ENCODE measurements at places on chromosomes 2 and 18.
A peak's percentile ranks its signal among the peaks of the same experiment; 100 is the strongest.

DNA sequence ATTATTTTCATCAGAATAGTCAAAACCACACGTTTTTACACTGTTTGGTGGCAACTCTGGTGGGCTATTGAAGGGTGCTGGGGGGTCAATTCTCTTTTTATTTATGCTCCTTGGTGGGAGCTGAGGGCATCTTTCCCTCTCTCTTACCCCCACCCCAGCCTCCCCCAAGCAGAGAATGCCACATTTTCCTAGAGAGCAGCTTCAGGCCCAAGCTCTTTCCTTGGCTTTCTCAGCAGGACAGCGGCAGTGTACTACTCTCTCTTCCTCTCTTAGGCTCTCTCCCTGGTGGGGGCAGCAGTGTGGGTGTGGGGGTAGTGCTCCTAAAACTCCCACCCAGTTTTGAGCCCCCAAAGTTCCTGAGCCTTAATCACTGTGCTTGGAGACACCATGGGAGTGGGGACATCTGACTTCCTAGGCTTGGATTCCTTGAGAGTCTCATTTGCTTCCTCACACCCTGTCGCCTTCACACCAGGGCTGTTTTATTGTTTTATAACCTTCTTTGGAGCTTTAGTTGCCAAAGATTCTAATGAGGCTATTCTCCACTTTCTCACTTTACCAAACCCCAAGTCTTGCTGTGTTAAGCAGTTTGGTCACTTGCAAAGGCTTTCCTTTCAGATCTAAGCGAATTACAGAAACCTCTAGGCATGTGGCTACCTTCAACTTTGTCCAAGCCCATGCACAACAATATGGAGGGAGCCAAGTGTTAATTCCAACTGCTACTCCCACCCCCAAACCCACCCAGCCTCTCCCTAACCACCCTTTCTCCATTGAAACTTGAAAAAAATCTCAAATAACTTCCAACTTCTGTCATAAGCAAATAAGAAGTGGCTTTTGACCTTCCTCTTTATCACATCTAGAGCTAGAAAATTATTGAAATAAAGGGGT lies 6.0 kb upstream of the HOXD4 start:
- no peak for DNase-seq

DNA sequence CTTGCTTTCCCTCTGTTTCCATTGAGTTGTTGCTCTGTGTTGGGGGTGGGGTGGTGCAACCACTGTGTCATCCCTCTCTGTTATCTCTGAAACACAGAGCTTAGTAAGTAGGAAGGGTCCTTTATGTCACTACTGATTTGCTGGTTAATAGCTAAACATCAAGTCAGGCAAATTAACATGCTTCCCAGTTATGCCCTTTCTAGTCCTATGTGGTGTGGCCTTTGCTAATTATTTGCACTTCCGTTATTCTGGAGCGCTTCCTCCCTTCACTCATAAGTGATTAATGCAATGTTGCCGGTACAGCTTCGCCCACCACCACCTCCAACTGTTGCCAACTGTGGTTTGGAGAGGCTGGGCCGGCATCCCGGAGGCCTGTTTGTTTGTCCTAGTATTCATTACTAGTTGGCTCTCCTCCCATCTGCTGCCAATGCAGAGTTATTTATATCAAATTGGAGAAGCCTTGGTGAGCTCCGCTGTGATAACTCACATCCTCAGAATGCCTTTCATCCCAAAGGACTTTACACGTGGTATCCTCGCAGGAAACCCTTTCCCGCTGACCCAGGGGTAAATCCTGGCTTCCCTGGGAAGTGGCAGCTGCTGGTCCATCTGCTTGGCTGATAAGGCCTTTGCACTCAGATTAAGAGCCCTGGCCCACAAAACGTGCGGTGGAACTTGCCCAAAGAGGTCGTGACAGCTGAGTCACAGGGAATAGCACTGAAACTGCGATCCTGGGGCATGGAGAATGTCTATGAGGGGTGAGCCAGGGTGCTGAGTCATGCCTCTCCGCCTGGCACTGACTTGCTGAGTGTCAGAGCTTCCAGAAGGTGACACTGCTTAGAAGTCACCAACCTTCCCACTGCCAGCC lies 72.0 kb upstream of the ZCCHC2 start:
- DNase-seq, result peak; percentile 85

DNA sequence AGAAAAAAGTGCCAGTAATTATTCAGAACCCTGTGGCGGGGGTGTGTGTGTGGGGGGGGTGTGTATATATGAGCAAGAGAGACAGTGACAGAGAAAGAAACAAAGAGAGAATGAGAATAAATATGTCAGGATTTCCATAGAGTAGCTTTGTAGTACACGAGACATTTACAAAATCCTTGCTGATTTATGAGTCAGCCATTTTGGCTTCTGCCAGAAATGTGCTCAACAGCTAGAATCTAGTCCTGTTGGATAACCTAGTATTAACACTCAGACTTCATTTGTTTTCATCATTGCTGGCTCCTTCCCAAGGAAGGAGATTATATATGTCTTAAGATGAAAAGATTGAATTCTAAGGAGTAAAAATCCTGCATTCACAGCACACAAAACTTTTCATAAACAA lies 140.5 kb upstream of the HNRNPA3 start:
- DNase-seq, result no peak

DNA sequence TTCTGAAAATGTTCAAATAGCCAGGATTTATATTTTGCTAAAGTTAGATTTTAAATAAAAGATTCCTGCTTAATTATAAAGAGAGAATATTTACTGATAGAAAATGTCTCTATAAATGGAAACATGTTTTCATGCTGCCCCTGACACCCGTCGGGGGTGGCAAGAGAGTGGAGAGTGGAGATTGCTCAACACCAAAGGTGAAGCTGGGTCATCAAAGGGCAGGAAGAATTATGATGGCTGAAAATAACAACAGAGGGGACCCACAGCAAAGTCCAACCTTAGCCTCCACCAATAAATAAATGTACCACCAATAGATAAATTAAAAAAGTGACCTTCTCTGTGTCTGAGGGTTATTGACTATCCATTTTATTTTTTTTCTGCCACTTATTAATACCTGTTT lies 326.8 kb upstream of the GYPC start:
- no peak for DNase-seq

DNA sequence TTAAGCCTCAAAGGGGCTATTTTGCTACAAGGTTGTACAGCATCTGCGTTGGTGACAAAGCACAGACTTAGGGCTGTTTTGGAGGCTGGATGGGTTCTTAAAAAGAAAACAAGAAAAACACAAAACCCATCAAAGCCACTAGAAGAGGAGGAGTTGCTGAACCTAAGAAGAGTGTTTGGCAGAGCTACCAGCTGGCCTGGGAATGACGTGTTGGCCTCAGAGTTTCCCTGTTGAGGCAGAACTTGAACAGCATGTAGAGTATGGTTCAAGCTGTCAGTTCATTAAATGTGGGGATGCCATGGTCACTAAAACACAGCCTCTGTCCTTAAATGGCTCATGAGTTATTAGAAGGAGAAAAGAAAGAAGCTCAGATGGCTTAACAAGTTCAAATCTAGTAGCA lies 162.5 kb downstream of the TTC32 start:
- no peak for DNase-seq

DNA sequence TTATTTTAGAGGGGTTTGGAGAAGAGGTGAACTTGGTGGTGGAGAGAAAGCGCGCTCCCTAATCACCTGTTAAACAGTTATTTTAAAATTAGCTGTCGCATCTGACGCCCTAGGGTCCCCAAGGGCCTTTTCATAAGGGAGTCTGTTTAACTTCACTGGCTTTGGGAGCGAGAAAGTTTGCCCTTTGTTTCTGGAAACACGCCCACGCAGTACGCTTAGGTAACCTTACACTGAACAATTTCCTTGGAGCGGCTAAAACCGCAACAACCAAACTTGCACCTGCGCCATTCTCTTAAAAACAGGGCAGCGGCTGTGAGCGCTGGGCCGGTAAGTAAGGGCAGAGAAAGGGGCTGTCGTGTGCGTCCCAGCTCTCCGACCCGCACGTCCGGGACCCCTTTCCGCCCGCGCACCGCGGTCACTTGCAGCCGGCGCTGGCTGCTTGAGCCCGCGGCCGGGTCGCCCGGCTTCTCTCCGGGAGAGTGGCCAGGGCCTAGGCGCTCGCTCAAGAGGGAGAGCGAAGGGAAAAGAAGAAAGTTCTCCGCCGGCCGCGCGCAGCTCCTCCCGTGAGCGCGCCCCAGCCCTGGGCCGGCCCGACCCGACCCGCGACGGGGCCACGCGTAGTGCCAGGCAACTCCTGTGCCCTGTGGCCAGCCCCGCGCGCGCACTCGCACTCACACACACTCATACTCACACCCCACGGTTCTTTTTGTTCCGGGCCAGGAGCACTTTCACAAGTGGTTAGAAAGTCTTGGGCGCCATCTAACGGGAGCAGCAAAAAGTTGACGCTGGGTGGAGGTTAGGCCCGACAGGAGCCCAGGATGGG lies 19.2 kb downstream of the POU3F3 start:
- DNase-seq, result peak; percentile 46

DNA sequence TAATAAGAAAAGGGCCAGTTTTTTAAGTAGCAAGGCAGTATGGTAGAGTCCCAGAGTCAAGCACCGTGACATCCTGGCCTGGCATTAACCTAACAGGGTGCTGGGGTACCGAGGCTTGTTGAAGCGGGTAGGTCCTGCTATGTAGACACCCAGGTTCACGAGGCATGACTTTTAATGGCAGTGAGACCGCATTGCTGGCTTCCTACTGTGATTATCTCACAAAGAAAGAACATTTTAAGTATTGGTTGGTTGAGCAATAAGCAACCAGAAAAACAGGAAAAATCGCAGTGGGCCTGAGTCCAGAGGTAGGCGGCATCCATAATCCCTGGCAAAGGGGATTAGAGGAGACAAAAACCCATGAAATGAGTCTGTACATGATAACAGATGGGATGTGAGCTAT lies 927.9 kb upstream of the ACVR2A start:
- no peak for DNase-seq

DNA sequence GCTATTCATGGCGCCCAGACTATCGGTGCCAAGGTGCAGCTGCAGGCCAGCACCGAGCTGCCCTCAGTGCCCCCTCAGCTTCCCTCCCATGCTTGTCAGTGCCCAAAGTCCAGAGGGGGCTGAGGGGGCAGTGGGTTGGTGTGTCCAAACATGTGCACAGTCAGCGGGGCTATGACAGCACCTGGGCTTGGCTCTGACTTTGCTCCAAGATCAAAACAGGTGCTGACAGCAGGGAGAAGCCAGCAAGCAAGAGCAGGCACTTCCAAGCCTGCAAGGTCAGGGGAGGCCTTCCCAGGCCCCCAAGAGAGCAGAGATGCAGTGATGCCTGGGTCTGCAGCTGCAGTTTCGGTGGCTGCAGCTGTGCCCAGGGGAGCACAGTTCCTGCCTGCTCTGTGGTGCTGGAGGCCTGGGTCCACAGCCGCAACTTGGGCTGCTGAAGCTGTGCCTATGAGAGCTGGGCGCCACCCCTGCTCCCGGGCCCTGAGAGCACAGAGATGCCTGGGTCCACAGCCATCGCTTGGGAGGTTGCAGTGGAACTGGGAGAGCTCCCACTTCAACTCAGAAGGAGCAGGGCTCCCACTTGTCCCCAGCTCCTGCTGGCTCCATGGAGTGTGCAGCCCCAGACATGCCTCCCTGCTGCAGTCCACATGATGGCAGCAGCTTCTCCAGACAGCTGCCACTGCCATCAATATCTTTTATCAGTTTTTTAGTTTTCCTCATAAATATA lies 775.3 kb upstream of the POU3F3 start:
- no peak for DNase-seq

DNA sequence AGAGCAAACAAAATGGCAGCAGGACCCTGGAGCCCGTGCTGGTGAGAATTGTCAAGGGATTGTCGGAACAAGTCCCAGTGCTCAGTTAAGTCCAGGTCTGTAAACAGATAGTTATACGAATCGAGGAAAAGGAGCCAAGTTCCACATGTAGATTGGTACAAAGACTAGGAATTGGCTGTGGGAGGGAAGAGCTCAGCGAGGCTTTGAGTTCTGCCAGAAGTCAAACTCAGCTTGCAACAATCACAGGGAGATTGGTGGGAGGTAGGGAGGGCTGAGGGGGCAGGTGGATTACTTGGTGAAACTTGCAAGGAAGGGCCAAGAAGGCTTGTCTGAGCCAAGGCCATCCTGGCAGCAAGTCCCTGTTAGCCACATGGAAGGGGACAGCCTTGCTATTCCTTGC lies 217.8 kb upstream of the ARL4C start:
- no peak for DNase-seq

DNA sequence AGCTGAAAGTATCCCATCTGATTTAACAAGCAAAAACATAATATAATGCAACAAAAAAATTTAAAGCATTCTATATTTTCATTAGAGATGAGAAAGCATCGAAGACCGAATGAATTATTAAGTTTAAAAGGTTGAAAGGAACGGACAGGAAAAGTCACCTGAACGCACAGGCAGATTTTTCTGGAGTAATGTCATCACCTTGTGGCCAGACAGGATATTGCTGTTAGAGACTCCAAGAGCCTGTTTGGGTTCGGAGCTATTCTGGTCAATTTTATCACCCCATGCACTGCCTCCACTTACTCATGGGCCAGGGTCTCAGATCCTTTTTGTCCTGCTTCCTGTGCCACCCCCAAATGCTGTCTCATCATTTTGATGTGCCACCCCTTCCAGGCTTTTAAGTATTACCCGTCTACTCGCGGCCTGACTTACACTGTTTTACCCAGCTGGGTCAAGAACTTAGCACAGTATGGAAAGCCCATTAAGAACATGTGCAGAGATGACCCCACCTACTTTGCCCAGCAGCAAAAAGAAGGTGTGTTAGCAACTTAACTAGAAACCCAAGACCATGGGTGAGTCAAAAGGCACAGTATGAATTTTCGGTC lies 27.3 kb downstream of the GKN2 start:
- DNase-seq, result peak; percentile 41

- peak; percentile 47 for DNase-seq
Observed at GRCh38 chr2:96934831-96935540, 51.4 kb downstream of the FAM178B start.

DNA sequence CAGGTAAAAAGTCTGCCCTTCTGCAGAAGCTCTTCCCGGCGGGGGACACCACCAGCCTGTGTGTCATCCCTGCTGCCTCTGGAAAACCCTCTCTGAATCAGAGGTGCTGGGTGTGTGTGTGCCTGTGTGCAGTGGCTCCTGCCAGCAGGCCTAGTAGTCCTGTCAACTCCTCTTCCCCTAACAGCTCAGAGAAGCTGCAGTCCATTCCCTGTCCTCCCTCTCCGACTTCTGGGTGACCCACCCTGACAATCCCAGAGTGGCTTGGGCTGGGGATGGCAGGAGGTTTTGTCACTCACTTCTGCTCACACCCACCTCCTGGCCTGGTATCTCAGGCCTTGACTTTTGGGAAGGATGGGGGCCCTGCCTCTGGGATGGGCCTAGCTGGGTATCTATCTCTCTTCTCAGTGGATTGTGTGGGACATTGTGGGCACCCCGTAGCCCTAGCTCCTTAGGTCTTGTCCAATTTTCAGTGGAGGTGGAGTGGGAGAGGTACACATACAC lies 2.3 kb downstream of the WNT10A start:
- no peak for DNase-seq

DNA sequence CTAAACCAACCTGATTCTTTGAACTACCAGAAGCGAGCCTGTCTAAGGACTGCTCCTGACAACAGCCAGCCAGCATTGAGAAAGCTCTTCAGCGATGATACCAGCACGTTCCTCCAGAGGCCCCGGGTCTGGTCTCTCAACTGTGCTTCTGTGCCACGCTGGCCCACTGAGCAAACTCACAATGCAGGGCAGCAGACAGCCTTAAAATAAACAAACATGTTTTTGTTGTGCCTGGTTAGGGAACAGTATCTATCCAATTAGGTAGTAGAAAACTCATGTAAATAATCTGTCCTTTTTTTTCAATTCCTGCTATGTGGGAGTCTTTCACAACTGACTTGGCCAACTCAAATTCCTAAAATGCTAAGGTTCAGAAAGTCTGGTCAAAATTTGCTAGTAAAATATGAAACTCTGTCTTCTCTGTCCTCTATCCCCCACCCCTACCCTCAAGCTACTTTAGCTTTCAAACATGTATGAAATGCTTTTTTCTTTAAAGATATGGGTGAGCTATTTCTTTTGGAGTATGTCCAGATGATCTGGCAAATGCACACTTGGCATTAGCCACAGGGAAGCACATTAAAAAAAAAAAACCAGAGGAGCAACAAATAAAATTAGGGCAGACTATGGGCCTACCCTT lies 21.4 kb upstream of the EML4 start:
- DNase-seq, result no peak
